ENCODE measurements at places on chromosomes 3 and 15.

GRCh38 chr3:164479406-164479805 is 598.9 kb downstream of the SI start:
- no peak for DNase-seq

DNA sequence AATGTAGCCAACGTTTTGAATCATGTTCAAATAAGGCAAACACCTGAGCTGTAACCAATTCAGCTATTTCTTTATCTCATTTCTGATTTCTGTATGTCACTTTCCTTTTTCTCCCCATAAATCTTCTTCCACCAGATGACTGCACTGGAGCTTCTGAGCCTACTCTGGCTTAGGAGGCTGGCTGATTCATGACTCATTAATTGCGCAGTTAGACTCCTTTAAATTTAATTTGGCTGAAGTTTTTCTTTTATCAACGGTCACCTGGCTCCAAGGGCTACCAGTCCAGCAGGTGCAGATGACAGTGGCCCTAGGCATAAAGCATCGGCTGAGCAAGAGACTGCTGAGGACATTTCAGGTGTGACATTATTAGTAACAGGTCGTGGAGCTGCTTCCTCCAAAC is 39.6 kb upstream of the ITGA11 start:
- DNase-seq, result no peak

DNA sequence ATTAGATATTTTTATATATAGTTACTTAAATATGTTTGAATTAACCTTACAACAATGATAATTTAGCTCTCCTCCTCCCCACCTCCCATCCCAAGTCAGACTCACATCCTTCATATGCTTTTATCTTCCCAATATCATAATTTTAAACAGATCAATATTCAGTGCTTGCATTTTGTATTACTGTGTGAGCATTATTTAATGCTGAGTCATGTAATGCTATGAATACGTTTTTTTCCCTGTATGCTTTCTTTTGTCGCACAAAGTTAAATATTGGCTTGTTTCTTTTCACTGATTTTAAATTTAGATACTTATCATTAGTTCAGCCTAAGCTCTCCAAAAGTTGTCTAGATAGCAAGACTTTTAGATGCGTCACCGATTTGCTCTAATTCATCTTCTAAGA is 471.6 kb upstream of the SGO1 start:
- no peak for DNase-seq

GRCh38 chr15:39999538-40000200 is 39.3 kb downstream of the SRP14 start:
- DNase-seq, result no peak

GRCh38 chr3:51975852-51976549 is 1.1 kb downstream of the ABHD14A start:
- no peak for DNase-seq

DNA sequence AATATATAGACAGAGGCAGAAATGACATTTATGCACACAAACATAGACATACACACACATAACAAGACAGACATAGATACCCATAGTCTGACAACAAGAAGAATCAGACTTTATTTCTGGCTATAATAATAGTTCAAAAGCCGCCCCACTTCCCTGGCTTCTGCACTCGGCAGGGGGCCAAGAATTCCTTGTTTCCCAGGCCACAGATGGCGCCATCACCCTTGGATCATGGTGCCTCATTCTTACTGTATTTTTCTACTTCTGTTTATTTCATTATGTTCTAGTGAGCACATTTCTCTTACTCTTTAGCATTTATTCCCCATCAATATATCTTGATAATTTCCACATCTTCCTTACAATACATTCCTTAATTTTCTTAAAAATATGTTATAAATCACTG is 387.5 kb downstream of the NLGN1 start:
- no peak for DNase-seq

DNA sequence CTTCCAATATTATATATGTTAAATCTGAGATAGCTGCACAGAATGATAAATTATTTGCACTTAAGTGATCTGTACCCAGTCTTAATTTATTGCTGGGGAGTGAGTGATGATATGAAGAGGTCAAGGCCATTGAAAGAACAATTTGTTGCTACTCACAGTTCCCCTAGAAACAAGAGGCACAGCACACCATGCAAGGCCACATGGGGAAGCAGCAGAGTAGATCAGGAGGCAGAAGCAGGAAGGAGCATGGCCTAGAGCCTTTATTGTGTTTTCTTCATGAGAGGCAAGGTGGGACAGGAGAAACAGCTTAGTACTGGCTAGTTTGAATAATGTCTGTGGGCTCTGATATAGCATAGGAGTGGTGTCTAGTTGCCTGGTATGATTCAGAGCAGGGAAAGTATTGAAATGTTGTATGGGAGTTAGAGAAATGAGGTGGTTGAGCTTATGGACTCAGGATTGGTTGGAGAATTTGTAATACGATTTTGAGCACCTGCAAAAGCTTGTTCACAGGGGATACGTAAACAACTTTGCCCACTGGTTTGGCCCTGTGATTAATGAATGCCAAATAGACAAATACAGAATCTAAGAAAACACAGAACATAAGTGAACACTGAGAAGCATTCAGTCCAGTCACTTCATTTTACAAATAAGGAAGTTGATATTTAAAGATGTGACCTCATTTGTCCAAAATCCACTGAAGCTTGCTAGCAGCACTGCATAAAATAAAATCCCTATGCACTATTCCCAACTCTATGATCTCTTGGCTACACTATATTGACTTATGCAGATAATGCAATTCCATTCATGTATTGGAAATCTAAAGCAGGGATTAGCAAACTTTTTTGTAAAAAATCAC is 71.7 kb downstream of the TMCO5A start:
- no peak for DNase-seq

DNA sequence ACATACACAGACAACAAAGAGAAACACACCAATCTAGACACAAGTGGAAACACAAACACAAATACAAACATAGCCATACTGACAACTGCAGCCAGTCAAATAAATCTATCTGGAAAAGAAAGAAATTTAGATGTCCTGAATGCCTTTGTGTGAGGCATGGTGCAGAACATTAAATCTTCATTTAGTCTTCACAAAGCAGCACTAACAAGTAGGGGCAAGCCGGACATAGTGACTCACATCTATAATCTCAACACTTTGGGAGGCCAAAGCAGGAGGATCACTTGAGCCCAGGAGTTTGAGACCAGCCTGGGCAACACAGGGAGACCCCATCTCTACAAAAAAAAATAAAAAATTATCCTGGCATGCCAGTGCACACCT is 11.7 kb downstream of the MEGF11 start:
- DNase-seq, result no peak

DNA sequence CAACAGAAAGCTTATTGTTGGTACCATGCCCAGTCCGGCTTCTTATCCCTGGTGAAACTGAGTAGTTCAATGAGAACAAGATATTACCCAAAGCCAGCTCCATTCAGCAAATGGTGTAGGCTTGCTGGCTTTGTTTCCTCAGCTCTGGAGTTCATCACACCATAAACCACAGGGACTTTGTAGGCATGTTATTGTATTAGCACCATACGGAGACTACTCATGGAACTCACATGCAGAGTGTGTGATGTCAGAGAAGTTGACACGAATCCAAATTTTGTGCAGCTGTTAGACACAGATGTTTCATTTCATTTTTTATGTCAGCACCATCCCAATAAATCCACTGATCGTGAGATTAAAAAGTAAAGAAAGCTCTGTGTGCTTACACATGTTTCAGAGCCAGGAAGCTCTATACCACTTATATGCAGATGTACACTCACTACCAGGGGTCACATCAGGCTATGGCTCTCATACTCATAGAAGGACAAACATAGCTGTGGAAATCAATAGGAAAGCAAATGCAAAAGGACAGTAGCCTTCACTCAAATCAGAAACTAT is 63.4 kb upstream of the LEKR1 start:
- DNase-seq, result peak; percentile 57

GRCh38 chr3:188326111-188326510 is 172.2 kb downstream of the LPP start:
- DNase-seq, result no peak

DNA sequence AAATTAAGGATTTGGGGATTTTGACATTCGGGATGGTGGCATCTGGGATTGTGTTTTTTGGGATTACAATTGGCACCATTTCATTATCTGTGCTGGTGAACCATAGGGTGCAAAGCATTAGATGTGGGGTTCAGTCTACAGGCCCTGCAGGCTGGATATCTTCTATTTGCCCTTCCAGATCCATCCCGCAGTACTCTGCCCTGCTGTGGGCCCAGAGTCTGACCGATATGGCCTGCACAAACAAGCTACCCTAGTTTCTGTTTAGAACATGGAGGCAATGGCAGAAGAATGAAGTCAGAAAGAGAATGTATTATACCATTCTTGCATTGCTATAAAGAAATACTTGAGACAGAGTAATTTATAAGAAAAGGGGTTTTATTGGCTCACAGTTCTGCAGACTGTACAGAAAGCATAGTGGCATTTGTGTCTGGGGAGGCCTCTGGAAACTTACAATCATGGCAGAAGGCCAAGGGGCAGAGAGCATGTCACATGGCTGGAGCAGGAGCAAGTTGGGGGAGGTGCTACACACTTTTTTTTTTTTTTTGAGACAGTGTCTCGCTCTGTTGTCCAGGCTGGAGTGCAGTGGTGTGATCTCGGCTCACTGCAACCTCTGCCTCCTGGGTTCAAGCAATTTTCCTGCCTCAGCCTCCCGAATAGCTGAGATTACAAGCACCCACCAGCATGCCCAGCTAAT is 93.7 kb downstream of the NCEH1 start:
- DNase-seq, result no peak

GRCh38 chr3:63946753-63947152 is 34.6 kb upstream of the SCAANT1 start:
- DNase-seq, result no peak

- DNase-seq, result no peak
Observed at GRCh38 chr3:32743934-32744333, 58.9 kb downstream of the CNOT10 start.

DNA sequence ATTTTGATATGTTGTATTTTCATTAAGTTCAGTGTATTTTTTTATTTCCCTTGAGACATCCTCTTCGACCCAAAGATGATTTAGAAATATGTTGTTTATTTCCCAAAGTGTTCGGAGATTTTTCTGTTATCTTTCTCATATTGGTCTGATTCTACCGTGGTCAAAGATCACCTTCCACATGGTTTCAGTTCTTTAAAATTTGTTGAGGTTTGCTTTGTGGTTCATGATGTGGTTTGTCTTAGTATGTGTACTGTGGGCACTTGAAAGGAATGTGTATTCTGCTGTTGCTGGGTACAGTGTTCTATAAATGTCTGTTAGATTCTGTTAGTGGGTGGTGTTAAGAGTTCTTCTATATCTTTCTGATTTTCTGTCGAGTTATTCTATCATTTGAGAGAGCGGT is 103.4 kb upstream of the FHIT start:
- no peak for DNase-seq

DNA sequence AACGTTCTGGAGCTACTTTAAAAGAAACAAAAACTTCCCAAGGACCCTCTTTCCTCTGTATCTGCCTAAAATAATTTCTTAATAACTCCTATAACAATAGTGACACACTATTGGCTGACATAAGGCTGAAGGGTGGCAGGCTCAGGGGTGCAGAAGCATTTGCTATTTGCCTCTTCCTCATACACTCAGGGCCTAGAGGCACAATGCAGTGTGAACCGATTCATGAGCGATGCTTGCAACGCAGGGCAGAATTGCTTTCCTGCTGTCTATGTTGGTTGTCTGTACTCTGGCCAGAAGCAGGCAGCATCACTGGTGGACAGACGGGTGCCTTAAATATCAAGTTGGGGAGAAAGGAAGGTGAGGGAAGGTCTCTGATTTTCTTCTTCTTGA is 157.4 kb downstream of the AGBL1 start:
- no peak for DNase-seq

- no peak for DNase-seq
Observed at GRCh38 chr3:106255870-106256248, 387.0 kb upstream of the CBLB start.

Measured in non-pigmented ciliary epithelial cell (primary cell).